ENCODE measurements at places on chromosomes 16 and 17.
A peak's percentile ranks its signal among the peaks of the same experiment; 100 is the strongest.

- no peak for DNase-seq
Observed at GRCh38 chr17:33680472-33680871, 387.4 kb upstream of the ASIC2 start.

DNA sequence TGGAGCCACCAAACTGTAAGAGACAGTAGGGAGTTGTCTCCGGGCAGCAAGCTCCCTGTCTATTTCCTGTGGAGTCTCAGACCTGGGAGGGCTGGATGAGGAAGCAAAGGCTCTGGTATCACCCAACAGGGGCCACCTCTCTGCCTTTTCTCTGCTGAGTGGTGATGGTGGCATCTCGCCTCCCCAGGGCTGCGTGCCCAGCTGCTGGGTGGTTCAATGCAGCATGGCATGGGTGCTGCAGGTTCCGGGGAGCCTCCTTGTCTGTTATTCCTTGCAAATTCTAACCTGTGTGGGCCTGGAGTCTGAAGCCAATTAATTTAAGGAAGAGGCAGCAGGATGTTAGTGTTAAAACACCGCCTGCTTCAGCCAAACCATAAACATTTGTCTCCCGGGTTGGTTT lies 78.2 kb downstream of the CCDC182 start:
- DNase-seq, result no peak

DNA sequence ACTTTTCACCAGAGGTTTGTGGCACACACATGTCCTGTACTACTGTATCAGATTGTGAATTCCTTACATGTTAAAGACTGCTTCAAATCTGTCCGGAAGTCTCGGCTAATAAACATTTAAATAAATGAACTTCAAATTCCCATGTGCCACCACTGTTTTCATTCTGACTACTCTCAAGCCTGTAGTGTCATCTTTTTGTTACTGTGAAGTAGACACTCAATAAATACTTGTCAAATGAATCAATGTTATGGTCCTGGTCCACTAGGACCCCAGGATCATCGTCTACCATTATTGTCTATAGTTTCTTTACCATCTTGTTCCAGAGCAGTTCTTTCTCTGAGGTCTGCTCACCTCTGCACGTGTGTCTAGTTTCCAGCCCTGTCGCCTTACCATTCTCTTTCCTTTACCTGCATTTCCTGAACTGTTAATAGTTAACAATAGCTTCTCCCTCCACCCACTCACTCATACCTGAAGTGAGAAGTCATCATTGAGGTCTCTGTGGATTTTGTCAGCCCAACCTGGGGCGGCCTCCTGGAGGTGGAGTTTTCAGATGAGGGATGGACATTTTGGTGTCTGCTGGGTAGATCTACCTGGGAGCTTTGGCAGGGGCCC lies 333.0 kb downstream of the SEC14L1 start:
- DNase-seq, result no peak

- no peak for DNase-seq
Observed at GRCh38 chr16:82695806-82696205, 69.0 kb downstream of the CDH13 start.

GRCh38 chr17:7056386-7056785 lies 12.5 kb upstream of the SLC16A11 start:
- DNase-seq, result no peak

DNA sequence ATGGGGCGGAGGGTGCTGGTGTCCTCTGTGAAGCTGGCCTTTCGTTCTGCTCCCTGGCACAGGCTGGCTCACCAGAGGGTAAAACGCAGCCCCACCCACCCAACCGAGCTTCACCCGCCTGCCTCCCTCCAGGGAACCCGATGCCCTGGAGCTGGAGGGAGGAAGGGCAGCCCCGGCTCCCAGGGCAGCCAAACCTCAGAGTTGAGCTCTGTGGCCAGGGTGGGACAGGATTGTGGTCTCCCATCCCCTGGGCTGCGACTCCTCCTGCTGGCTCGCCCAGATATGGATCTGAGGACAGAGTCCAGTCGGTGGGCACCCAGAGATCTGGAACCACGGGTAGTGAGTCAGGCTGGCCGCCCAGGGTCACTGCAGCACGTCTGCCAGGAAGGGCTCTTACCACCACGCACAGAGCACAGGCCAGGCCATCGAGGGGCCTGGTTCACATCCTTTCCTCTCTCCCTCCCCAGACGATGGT lies 42.6 kb upstream of the CHMP6 start:
- DNase-seq, result no peak

- no peak for DNase-seq
Observed at GRCh38 chr17:1736348-1737281, 6.1 kb upstream of the SERPINF2 start.

DNA sequence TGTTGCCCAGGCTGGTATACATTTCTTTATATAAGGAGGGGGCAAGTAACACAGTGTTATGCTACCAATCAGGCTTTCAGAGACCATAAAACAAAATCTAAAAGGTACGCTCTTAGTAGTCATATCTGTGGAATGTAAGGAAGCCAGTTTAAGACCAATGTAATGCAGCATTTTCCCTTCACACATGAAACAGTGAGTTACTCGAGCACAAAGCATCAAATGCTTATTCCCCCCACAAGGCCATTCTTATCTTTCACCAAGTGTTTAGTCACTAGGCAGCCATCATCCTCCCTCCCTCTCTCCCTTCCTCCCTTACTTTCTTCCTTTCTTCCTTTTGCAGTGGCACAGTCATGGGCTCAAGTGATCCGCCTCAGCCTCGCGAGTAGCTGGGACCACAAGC lies 12.8 kb downstream of the HMOX2 start:
- no peak for DNase-seq

- DNase-seq, result no peak
Observed at GRCh38 chr17:30278032-30278431, 13.7 kb downstream of the BLMH start.

GRCh38 chr17:77440560-77440981 lies 299.8 kb downstream of the SEC14L1 start:
- DNase-seq, result no peak

GRCh38 chr17:76506408-76507345 lies 5.5 kb upstream of the RHBDF2 start:
- peak; percentile 70 for DNase-seq

- no peak for DNase-seq
Observed at GRCh38 chr17:76593384-76593826, 7.7 kb upstream of the ST6GALNAC2 start.

DNA sequence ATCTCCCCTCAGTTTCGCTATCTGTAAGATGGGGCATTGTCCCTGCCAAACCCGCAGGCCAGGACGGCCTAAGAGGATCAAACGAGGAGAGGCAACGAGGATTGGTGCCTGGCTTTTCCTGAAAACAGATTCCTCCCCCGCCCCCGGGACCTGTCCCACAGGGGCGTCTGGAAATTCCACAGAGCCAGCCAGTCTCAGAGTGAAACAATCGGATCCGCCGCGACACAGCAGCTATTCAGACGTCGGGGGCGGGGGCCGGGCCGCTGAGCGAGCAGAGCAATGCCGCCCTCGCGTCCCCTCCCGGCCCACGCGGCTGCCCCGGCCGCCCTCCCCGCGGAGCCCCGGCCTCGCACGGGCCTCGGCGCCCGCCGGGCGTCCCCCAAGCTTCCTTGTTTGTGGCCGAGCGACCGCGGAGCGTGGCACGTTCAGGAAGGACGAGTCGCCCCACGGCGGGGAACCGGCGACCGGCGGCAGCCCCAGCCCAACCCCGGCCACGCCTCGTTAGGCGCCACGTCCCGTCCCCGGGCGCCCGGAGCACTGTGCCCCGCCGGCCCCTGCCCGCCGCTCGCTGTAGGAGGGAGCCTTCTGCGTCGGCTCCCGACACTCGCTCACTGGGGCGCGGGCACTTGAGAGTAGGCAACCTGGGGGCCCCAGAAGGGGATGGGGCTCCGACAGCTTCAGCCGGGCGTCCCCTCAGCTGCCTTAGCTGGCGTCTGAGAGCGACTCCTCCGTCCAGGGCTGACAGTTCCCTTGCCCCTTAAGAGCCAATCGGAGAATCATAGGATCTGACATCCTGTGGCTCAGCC lies 29.6 kb upstream of the PHOSPHO1 start:
- DNase-seq, result peak; percentile 66

GRCh38 chr16:66189951-66190350 lies 176.5 kb upstream of the CDH5 start:
- DNase-seq, result no peak

DNA sequence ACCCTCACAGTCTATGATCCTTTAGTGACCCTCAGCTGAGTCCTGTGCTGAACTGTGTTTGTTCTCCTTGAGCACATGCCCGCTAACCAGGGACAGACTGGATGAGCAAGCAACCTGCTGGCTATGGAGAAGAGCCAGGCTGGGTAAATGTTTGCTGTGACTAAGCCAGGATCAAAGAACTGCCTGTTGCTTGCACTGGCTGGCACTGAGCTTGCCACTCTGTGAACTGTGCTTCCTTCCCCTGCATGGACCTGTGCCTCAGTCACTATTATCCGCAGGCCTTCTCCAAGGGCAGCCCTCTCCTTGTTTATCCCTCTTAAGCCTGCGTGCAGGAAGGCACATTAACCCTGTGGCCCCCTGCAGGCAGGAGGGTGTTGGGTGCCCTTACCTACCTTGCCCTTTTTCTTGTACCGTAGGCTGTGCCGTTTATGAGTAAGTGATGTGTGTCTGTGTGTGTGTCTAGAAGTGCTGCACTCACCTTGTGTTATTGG lies 7.4 kb downstream of the PNPO start:
- DNase-seq, result no peak

GRCh38 chr17:51813140-51813783 lies 345.3 kb downstream of the CA10 start:
- DNase-seq, result no peak

DNA sequence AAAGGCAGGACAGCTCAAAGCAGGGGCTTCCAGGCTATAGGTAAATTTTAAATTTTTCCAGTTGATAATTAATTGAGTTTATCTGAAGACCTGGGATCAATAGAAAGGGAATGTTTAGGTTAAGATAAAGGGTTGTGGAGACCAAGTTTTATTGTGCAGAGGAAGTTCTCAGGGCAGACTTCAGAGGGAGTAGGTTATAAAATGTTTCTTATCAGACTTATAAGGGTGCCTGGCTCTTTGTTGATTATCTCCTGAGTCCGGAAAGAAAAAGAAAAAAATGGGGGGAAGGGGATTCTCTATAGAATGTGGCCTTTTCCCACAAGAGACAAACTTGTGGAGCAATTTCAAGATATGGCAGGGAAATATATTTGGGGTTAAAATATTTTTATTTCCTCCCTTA lies 15.9 kb downstream of the SLC46A1 start:
- no peak for DNase-seq

- no peak for DNase-seq
Observed at GRCh38 chr17:35973333-35974260, 7.7 kb downstream of the CCL16 start.

GRCh38 chr17:27616414-27616813 lies 14.6 kb upstream of the LGALS9 start:
- no peak for DNase-seq

DNA sequence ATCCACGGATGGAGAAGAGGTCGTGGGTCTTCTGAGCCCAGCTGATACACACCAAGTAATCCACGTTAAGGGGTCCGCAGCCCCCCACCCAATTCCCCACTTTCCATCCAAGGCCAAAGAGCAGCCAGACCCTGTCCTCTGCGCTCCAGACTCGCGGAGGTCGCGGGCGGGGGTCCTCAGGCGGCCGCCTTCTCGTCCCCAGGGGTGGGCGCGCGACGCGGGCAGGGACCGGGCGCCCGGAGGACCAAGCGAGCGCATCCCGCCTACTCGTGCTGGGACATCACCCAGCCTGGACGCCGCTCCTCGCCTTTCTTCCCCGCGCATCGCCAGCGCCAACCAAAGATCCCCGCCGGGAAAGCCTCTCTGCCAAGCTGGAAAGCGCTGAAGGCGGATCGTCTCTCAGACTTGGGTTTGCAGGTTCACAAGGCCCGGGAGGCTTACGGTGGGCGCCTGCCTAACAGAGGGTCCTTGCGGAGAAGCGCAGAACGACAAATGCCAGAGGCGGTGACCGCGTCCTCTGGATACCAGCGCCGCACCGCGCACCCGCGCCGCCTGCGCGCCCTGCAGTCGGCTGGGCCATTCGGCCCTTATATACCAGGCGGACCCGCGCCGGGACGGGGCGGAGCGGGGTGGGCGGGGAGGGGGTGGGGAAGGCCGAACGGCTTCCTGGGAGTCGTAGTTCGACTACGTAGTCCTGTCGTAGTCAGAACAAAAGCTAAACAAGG lies 471.6 kb downstream of the SOX9 start:
- no peak for DNase-seq

DNA sequence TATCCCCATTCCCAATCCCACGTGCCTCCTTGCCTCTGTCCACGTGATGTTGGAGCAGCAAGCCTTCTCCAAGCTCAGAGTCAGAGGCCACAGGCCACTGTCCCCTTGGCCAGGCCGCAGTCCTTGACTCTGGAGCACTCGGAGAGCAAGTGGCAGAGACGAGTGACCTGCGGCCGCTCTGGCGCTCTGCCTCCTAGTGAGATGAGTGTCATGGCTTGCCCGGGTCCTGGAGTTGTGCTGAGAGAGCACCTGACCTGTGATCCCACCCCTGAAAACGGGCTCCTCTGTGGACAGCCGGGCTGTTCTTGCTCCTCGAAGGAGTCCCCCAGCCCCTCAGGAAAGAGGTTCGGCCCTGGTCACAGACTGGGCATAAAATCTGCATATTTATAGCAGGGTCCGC lies 10.0 kb upstream of the FASN start:
- DNase-seq, result no peak

- DNase-seq, result no peak
Observed at GRCh38 chr16:67242138-67242730, 5.0 kb downstream of the FHOD1 start.

DNA sequence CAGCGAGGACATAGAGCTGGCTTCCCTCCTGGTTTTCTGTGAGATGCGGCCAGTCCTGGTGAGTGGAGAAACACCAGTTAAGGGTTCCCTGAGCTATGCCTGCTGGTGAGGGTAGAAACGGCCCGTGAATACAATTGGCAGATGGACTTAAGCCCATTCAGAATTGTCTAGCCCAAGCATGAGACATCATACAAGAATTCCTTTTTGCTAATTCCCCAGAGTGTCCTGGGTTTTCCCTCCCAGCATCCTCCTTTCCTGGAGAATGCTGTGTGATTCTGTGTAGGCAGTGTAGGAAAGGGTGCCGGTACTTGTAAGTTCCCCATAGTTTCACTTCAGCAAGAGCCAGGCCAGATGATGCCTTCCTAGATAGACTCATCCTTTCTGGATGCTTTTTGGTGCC lies 65.1 kb downstream of the SDR42E1 start:
- DNase-seq, result no peak
